ENCODE measurements at places on chromosomes 2 and 18.

GRCh38 chr2:168639441-168639898, 163.0 kb upstream of the NOSTRIN start:
- peak; percentile 75 for DNase-seq

DNA sequence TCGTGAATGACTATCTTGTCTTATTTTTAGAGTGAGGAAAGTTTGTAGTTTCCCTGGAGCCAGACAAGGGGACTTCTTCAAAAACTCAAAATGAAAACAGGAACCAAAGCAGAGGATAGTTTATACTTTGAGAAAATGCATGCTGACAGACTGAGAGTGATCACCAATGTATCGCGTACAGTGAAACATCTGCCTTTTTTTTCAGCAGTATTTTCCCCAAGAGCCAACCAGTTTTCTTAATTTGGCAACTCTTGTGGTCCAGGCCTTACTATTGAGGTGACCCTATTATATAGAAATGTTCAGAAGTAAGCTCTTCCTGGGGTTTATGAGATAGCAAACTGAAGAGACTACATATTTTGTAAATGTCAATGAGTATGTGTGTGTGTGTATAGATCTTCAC, 153.7 kb upstream of the VRK2 start:
- no peak for DNase-seq

GRCh38 chr18:8662560-8663255, 42.6 kb upstream of the MTCL1 start:
- DNase-seq = no peak

DNA sequence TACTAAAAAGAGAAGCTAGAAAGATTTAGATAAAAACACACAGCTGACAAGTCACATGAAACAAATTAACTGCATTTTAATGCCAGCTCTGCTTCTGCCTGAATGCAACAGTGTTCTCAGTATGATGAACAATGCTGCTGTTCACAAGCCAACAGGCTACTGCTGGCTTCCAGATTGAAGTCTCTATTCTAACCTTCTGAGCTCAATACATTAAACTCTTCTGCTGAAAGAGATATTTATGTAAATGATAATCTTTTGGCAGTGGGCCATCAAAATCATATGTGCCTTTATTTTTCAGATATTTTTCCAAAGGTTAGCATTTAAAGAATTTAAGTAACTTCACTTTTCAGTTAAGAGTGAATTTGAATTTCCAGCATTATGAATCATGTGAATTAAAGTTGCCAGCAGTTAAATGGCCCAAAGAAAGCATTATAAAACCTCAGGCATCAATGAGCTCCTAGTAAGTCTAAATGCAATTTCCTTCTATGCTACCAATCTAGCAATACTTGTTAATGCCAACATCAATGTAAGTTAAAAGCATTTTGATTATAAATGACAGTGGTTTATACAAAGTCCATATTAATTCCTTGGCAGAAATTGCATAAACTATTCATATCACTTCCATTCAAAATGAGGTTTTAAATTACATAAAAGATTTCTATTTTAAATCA, 72.4 kb downstream of the ID2 start:
- DNase-seq = peak; percentile 41

- no peak for DNase-seq
Observed at GRCh38 chr2:134683561-134684112, 35.2 kb downstream of the TMEM163 start.

GRCh38 chr2:213491376-213491775, 207.1 kb downstream of the SPAG16 start:
- no peak for DNase-seq

Measured in cardiac muscle cell (in vitro differentiated cells and primary cell).